ENCODE measurements at places on chromosomes 3 and 15. TPM values are rescaled to one million over a fixed set of nuclear protein-coding genes. Genes with fewer than 3 reads are reported as not detected.

- no peaks in the 10 kb centered on the region for H3K36me3 ChIP-seq
- no peaks in the 10 kb centered on the region for H3K27me3 ChIP-seq
- H3K4me1 ChIP-seq: peaks cover 32% of the 10 kb centered on the region
- no peak overlapping the region for H3K4me3 ChIP-seq
Observed at GRCh38 chr3:119311081-119311925, 17.1 kb downstream of the ARHGAP31 start.

- H3K27me3 ChIP-seq: no peaks in the 10 kb centered on the region
- DNase-seq: no peak
- no peak overlapping the region for H3K27ac ChIP-seq
- H3K4me1 ChIP-seq: no peaks in the 10 kb centered on the region
- no peak overlapping the region for H3K4me3 ChIP-seq
Observed at GRCh38 chr15:85568261-85568808, 187.9 kb downstream of the AKAP13 start.

The DYNLT2B gene
- 19.8 TPM for total RNA-seq

- H3K27me3 ChIP-seq: peaks cover 5% of the 10 kb centered on the region
- DNase-seq: no peak
- H3K36me3 ChIP-seq: no peaks in the 10 kb centered on the region
- no peaks in the 10 kb centered on the region for H3K4me1 ChIP-seq
Observed at GRCh38 chr15:61393524-61393923, 164.4 kb upstream of the RORA start.

GRCh38 chr15:48149858-48150257 lies 28.2 kb downstream of the MYEF2 start:
- H3K27me3 ChIP-seq: no peaks in the 10 kb centered on the region
- peak; percentile 43 for DNase-seq
- no peaks in the 10 kb centered on the region for H3K36me3 ChIP-seq
- 0 out of 2 replicates have a peak, but pooled peaks cover 9% of the 10 kb centered on the region for H3K4me1 ChIP-seq
- H3K27ac ChIP-seq: no peak overlapping the region

GRCh38 chr3:36813305-36813704 lies 49.0 kb upstream of the DCLK3 start:
- H3K4me1 ChIP-seq: no peaks in the 10 kb centered on the region
- no peak overlapping the region for H3K4me3 ChIP-seq

DNA sequence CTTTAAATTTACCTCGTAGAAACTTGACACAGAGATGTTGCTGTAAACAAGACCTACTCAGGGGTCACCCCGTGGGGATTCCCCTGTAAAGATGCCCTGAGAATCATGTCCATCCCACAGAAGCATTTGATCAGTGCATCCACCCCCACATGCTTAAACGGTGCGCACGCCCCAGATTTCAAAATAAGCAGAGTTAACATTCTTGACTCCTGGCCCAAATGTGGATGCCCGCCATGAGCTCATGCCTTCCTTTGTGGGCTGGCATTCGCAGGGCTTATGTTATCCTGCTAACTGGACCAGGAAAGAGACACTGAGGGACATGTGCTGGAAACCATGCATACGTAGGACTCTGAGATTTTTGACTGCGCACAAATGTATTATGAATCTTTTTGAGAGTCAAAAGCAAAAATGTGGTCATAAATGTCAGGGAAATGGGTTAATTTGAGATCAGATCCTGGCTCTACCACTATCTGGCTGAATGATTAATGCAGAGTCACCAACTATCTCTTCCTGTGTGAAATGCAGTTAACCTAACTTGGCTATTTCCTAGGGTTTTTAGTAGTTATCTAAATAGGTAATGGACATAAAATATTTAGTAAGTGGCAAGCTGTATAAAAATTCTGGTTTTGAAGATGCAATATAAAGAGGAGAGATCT lies 9.1 kb upstream of the TP63 start:
- H3K27me3 ChIP-seq: no peaks in the 10 kb centered on the region
- peak; percentile 15 for DNase-seq
- H3K27ac ChIP-seq: no peak overlapping the region
- no peaks in the 10 kb centered on the region for H3K36me3 ChIP-seq

DNA sequence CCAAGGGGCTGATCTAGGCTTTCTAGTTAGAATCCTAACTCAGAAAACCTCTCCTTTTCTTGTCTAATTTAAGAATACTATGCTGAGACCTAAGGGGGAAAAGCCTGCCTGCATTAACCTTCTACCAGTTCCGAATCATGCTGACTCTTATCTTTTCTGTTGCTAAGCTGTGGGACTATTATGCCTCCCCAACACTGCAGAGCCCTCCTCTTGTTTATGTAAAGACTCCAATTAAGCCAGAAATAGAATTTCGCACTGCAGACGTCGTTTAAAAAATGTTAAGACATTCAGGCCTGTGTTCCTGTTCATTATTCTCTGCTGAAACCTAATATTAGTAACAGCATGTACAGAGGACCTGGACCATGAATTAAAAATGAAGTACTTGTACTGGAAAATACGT lies 310.6 kb upstream of the ATP11B start:
- H3K4me1 ChIP-seq: peaks cover 17% of the 10 kb centered on the region
- no peaks in the 10 kb centered on the region for H3K36me3 ChIP-seq
- no peak overlapping the region for H3K27ac ChIP-seq
- DNase-seq: no peak

DNA sequence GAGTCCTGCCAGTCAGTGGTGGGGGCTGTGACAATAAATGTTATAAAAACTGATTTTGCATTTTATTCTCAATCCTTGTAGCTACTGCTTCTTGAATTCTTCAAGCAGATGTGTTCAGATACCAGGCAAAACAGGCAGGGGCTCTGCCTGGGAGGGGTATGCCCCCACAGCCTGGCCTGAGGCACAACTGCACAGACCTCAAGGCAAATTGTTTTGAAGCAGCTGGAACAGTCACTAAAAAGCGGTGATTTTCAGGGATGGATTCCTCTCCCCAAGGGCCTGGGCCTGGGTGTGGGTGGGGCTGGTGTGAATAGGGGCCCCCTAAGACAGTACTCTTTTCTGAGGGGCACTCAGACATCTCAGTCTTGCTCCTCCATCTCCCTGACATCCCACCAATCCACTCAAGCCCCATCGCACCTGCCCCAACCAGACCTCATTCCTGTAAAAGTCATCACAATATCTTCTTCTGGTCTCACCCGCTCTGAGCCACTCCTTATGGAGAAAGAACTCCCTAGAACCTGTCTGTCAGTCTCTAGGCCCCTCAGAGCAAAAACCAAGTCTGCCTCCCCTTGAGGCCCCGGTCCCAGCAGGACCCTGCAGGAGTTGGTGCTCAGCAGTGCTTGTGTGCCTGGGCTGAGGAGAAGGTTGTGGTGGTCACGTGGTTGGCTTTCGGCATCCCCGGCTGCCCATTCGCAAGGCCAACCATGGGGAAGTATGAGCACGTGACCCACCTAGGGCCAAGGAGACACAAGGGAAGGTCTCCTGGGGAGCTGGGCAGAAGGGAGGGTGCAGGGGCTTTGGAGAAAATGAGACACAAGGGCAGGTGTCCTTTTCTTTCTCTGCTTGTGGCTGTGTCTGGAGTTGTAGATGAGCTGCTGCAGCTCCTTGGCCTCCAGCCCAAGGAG lies 2.9 kb upstream of the PSTPIP1 start:
- 0 out of 2 replicates have a peak, but pooled peaks cover 6% of the 10 kb centered on the region for H3K4me1 ChIP-seq
- DNase-seq: no peak
- no peaks in the 10 kb centered on the region for H3K27me3 ChIP-seq
- no peak overlapping the region for H3K27ac ChIP-seq

The C3orf80 gene
- 0.33 TPM for total RNA-seq

DNA sequence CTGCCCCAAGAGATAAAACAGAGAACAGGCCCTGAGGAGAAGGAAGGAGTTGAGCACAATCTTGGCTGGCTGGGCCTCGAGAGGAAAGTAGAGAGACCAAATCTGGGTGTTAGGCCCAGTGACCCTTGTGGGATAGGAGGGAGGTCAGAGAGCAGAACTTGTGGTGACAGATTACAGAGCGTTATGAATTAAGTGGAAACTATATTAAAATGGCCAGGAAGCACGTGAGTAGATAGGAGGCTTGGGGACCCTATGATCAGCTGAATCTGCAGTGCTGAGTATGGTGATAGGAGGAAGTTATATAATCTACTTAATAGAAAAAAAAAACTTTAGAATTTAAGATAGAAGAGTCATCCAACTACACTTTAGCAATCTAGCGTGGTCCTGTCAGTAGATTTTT lies 30.0 kb downstream of the ST6GAL1 start:
- no peaks in the 10 kb centered on the region for H3K36me3 ChIP-seq
- no peaks in the 10 kb centered on the region for H3K27me3 ChIP-seq
- no peak overlapping the region for H3K4me3 ChIP-seq
- no peak for DNase-seq
- H3K27ac ChIP-seq: no peak overlapping the region

DNA sequence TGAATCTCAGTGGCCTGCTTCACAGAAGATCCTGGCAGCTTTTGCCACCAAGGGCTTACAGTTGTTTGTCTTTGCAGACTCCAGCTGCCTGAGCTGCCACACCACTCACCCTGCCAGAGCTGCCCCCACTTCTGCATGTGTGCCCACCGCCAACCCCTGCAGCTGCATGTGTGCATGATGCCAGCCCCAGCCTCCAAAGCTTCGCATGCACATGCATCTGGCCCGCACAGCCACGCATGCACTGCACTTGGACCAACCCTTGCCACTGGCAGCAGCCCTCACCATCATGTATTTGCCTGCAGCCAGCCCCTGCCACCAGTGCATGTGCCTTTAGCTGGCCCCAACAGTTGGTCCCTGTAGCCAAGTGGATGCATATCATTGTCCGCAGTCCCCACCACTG lies 31.3 kb downstream of the CCDC54 start:
- H3K27me3 ChIP-seq: no peaks in the 10 kb centered on the region
- DNase-seq: no peak
- no peaks in the 10 kb centered on the region for H3K36me3 ChIP-seq
- no peak overlapping the region for H3K4me3 ChIP-seq

- H3K4me1 ChIP-seq: no peaks in the 10 kb centered on the region
- H3K27ac ChIP-seq: no peak overlapping the region
- 0 out of 2 replicates have a peak, but pooled peaks cover 8% of the 10 kb centered on the region for H3K27me3 ChIP-seq
- no peak for DNase-seq
Observed at GRCh38 chr3:115381573-115381912, 234.5 kb upstream of the ZBTB20 start.

The A4GNT gene
- total RNA-seq: not detected

The CCK gene
- total RNA-seq: not detected

GRCh38 chr15:71780115-71780976 lies 30.0 kb upstream of the NR2E3 start:
- H3K4me1 ChIP-seq: peaks cover 34% of the 10 kb centered on the region
- peak overlapping the region; percentile 61 for H3K27ac ChIP-seq
- peak overlapping the region; percentile 14 for H3K4me3 ChIP-seq
- DNase-seq: peak; percentile 74
- H3K27me3 ChIP-seq: no peaks in the 10 kb centered on the region
- H3K36me3 ChIP-seq: no peaks in the 10 kb centered on the region

- H3K4me1 ChIP-seq: no peaks in the 10 kb centered on the region
- H3K27me3 ChIP-seq: 0 out of 2 replicates have a peak, but pooled peaks cover 4% of the 10 kb centered on the region
- no peaks in the 10 kb centered on the region for H3K36me3 ChIP-seq
- no peak overlapping the region for H3K27ac ChIP-seq
Observed at GRCh38 chr3:127056281-127056680, 73.4 kb downstream of the PLXNA1 start.

GRCh38 chr3:50112462-50112861 lies 23.7 kb downstream of the RBM5 start:
- H3K4me1 ChIP-seq: no peaks in the 10 kb centered on the region
- H3K36me3 ChIP-seq: peaks cover 90% of the 10 kb centered on the region
- no peak for DNase-seq
- no peaks in the 10 kb centered on the region for H3K27me3 ChIP-seq
- no peak overlapping the region for H3K4me3 ChIP-seq
- no peak overlapping the region for H3K27ac ChIP-seq

- no peak overlapping the region for H3K4me3 ChIP-seq
- no peaks in the 10 kb centered on the region for H3K27me3 ChIP-seq
- DNase-seq: no peak
- H3K36me3 ChIP-seq: no peaks in the 10 kb centered on the region
- no peaks in the 10 kb centered on the region for H3K4me1 ChIP-seq
Observed at GRCh38 chr3:82977871-82978270, 1216.4 kb upstream of the GBE1 start.

The SLC15A2 gene
- total RNA-seq: 0.91 TPM

The EXD1 gene
- total RNA-seq: not detected

GRCh38 chr3:160200353-160200752 lies 24.9 kb upstream of the C3orf80 start:
- no peaks in the 10 kb centered on the region for H3K36me3 ChIP-seq
- H3K27ac ChIP-seq: no peak overlapping the region
- 0 out of 2 replicates have a peak, but pooled peaks cover 4% of the 10 kb centered on the region for H3K27me3 ChIP-seq
- DNase-seq: no peak

DNA sequence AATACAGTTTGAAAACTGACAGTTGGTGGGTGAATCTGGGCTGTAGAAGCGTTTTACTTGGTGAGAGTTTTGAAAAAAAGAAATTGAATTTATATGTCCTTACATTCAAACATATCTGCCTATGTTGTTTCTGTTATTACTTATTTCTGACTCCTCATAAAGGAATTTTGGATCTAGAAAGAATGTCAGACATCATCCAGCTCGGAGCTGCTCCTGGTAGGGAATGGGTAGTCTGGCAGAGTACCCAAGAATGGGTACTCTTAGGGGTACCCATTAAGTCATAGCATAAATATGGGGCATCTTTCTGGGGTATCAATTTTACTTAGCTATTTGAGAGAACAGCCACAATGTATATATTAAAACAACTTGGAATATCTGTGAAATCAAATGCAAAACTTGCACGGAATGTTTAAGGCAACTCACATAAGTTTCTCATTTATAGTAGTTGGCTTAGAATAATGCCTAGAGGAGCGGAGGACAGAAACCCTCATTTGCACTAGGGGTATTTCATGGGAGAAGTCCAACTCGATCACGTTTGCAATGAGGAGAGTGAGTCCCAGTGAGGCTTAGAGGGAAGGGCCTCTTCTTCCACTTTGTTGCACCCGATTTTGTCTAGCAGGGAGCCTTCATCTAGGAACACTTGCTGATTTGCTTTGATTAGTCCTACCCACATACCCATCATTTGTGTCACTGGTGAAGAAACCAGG lies 2.4 kb upstream of the LARP6 start:
- no peaks in the 10 kb centered on the region for H3K27me3 ChIP-seq
- peaks cover 46% of the 10 kb centered on the region for H3K4me1 ChIP-seq
- H3K4me3 ChIP-seq: peak overlapping the region; percentile 27
- peak overlapping the region; percentile 66 for H3K27ac ChIP-seq
- DNase-seq: peak; percentile 30

- H3K27me3 ChIP-seq: no peaks in the 10 kb centered on the region
- no peak overlapping the region for H3K27ac ChIP-seq
- H3K36me3 ChIP-seq: no peaks in the 10 kb centered on the region
- no peak for DNase-seq
- peaks cover 8% of the 10 kb centered on the region for H3K4me1 ChIP-seq
- H3K4me3 ChIP-seq: no peak overlapping the region
Observed at GRCh38 chr3:113242096-113242581, 30.8 kb downstream of the BOC start.

DNA sequence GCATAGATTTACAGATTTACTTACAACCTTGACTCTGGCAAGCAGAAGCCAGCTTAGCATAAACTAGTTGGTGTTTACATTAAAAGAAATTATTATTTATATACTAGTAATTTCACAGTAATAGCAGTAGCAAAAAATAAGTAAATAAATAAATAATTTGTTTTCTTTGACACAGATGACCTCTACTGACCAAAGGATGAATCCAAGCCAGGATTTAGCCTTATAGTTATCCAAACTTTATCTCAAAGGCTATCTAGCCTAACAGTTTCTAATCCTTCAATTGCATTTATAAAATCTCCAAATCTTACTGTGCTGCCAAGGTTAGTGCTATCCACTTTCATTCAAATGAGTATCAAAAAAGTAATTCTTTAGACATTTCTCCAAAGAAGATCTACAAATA lies 64.3 kb downstream of the FRMD5 start:
- H3K4me3 ChIP-seq: no peak overlapping the region
- H3K27ac ChIP-seq: no peak overlapping the region
- no peaks in the 10 kb centered on the region for H3K36me3 ChIP-seq
- H3K27me3 ChIP-seq: no peaks in the 10 kb centered on the region
- H3K4me1 ChIP-seq: no peaks in the 10 kb centered on the region

Measured in PC-3 (cell line).